Activated CD8-positive, alpha-beta memory T cell treated with anti-CD3 and anti-CD28 coated beads, Interleukin-2, amount 10 ng/mL, durations not matched to agents 7 days and 5 days (primary cell): ENCODE measurements at places on chromosomes 13 and 19.

DNA sequence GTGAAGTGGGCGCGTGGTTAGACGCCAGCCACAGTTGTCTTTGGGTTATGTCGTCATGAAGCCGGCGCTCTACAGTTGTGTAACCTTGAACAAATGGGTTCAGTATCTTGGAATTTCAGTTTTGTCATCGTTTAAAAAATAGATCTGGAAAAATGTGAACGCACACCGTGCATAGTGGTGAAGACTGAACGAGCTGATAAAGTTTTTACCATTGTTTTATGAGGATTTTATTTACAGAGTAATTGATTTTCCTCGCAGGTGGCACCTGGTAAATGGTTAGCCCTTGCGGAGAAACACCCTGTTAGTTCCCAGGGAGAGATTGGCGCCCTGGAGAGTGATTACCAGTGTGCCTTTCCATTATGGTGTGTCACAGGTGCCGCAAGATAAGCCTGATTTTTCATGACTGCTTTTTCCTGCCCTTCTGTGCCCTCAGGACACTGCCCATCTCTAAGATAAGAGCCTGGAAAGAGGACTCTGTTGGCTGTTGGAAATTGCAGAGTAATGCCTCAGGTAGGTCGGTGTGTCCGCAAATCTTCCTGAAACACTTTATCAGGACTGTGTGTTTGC is 577 bp downstream of the ZNF181 start:
- no peak for DNase-seq

DNA sequence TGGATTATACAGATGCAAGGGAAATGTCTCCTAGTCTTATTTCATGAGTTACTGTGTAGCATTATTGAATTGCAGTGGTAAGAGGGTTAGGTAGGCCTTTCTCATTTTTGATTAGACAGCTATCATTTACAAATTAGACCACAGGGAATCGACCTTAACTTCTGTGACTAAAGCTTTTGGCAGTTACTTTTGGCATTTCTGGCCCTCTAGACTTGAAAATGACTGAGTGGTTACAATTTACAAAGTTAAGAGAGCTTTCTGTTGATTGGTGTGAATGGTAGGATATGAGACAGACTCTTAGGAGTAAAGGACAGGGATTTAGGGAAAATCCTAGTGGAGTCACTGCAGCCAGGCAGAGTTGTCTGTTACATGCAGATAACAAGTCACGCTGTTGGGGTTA is 86.1 kb downstream of the GGACT start:
- no peak for DNase-seq

DNA sequence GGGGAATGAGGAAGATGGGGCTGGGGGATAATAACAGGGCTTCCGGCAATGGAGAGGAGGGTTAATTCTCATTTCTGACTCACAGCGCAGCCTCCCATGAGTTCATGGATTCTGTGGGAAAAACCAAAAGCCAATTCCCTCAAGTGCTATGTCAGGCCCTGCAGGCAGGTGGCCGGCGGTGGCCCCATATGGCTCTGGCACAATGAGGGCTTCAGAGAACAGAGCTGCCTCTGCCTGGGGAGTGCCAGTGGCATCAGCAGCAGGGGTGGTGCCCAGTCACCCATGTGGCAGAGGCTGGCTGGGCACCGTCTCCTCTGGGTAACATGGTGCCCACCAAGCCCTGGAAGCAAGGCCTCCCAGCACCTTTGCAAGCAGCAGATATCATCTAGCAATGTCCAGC is 69.1 kb downstream of the ALOX5AP start:
- DNase-seq, result no peak

GRCh38 chr19:33231511-33231910 is 5.9 kb upstream of the SLC7A10 start:
- DNase-seq, result no peak

DNA sequence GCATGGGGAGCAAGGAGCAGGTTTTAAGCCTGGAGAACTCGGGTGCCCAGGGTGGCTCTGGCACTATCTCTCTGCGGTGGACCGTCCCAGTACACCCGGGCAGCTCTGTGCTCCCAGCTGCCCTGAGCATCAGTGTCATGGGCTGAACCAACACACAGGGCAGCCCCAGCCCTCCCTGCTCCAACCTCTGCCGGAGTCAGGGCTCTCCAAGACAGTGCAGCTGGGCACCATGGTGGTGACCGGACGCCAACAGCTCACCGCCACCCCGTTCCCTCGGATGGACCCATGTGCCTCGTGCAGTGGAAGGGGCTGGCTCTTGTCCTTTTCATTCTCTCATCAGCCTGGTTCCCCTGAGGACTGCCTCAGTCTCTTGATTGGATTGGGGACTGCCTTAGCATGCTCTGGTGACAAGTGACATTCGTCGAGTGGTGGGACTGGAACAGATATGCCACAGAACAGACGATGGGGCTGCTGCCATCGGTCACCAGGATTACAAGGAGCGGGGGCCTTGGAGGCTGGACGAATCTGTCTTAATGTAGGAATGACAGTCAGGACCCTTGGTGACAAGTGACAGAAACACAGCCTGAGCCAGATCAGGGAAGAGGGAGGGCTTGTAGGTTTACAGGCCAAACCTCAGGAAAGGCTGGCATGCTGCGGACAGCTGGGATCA is 25.7 kb upstream of the VSTM2B start:
- no peak for DNase-seq

GRCh38 chr13:54628383-54628782 is 1599.8 kb downstream of the OLFM4 start:
- no peak for DNase-seq

DNA sequence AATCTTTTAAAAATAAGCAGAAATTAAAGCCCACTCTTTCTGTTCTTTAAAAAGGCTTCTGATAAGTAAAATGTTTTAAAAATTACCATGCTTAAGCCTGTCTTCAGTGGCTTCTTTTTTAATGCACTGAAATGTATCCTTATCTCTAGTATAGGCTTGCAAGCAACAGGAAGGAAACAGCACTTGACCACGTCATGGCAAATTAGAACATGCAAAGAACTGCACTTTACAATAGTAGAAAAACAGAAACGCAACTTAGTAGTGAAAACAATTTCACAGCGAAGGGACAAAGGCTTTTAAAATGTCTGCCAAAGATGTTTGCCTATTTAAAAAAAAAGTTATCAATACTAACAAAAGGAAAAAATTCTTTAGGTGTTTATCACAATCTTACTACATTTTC is 36.3 kb downstream of the ELF1 start:
- DNase-seq, result peak; percentile 81

GRCh38 chr13:33025220-33025744 is 9.1 kb downstream of the KL start:
- DNase-seq, result no peak

- DNase-seq, result no peak
Measured at GRCh38 chr13:65264066-65264465, 1966.1 kb downstream of the PCDH9 start.
